Mesothelial cell of epicardium (in vitro differentiated cells): ENCODE measurements at places on chromosomes 6 and 20.

GRCh38 chr6:62393608-62394007 is 107.6 kb upstream of the KHDRBS2 start:
- no peak overlapping the region for H3K4me3 ChIP-seq
- H3K36me3 ChIP-seq = no peaks in the 10 kb centered on the region
- no peak for DNase-seq

DNA sequence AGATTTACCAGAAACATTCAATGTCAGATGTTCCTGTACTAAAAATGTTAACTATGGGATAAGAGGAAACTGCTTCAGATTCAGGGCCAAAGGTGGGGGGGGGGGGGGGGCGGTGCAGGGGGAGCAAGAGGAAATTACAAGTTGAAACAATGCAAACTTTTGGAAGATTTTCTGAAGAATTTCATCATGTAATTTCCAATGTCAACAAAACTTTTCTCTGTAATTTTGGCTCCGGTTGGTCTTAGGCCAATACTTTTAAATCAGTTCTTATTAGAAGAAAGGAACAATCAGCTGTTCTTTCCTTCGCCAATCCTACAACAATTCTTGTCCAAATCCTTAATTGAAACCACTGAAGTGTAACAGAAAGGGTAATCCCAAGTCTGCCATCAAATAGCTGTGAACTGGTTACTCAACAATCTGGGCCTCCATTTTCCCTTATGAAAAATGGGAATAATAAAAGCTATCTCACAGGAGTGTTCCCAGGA is 13.1 kb downstream of the UQCC1 start:
- H3K36me3 ChIP-seq = peaks cover 4% of the 10 kb centered on the region
- no peaks in the 10 kb centered on the region for H3K27me3 ChIP-seq
- H3K4me3 ChIP-seq = no peak overlapping the region
- H3K27ac ChIP-seq = peak overlapping the region; percentile 30
- H3K4me1 ChIP-seq = peaks cover 4% of the 10 kb centered on the region

DNA sequence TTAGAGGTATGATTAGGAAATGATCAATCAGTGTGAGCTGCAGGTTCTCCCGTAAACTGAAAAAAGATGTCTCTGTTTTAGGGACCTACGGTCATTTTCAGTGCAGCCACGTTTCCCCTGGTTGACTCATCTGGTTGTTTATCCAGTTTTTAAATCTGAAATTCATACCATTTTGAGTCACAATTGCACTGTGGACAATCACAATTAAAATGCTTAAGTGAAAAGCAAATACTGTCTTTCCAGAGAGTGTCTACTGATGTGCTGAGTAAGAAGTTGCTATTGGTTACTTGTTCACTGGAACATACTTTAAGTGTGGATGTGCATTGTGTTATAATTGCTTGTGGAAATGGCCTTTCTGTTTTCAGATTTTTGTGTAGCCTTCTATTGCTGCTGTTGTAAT is 305.1 kb upstream of the SASH1 start:
- H3K4me3 ChIP-seq = no peak overlapping the region
- no peaks in the 10 kb centered on the region for H3K36me3 ChIP-seq
- no peak overlapping the region for H3K27ac ChIP-seq
- H3K4me1 ChIP-seq = peaks cover 10% of the 10 kb centered on the region
- no peak for DNase-seq
- H3K27me3 ChIP-seq = peaks cover 3% of the 10 kb centered on the region

DNA sequence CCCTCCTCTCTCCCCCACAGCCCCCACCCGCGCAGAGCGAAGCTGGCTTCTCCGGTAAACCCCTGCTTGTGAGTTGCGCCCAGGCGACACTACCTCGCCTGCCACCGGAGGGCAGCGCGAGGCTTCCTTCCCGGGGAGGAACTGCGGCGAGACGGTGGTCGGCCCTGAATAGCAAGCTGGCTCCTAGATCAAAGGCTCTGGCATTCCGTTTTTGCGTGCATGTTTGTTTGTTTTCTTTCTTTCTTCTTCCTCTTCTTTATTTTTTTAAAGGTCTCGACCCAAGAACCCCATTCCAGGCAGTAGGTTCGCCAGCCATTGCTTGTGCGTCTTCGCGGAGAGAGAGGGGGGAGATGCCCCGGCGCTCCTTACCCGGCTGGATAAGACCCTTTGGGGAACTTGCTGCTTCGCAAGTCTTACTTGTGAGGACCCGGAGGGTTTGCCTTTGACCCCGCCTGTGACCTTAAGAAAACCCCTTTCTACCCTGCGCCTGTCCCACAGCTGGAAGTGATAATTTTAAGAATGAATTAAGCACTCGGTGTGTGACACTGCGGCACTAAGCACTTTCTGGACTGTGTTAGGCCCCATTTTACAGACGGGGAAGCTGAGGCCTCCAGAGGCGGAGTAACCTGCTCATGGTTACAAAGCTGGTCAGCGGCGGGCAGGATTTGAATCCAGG is 92.7 kb upstream of the SIRPA start:
- H3K27me3 ChIP-seq = peaks cover 69% of the 10 kb centered on the region
- peaks cover 9% of the 10 kb centered on the region for H3K4me1 ChIP-seq
- H3K27ac ChIP-seq = no peak overlapping the region
- peak; percentile 45 for DNase-seq

GRCh38 chr6:40743690-40744446 is 156.7 kb upstream of the LRFN2 start:
- H3K4me1 ChIP-seq = no peaks in the 10 kb centered on the region
- H3K4me3 ChIP-seq = no peak overlapping the region
- H3K27me3 ChIP-seq = peaks cover 43% of the 10 kb centered on the region
- no peak for DNase-seq

GRCh38 chr20:13220194-13220903 is 725 bp upstream of the ISM1 start:
- H3K27ac ChIP-seq = no peak overlapping the region
- peaks cover 14% of the 10 kb centered on the region for H3K4me1 ChIP-seq
- DNase-seq = peak; percentile 29
- peaks cover 82% of the 10 kb centered on the region for H3K27me3 ChIP-seq
- H3K4me3 ChIP-seq = peak overlapping the region; percentile 79
- no peaks in the 10 kb centered on the region for H3K36me3 ChIP-seq

GRCh38 chr6:127376685-127377084 is 33.3 kb upstream of the ECHDC1 start:
- no peak for DNase-seq
- no peak overlapping the region for H3K4me3 ChIP-seq
- peaks cover 9% of the 10 kb centered on the region for H3K4me1 ChIP-seq
- H3K27me3 ChIP-seq = no peaks in the 10 kb centered on the region
- peaks cover 36% of the 10 kb centered on the region for H3K36me3 ChIP-seq
